ENCODE measurements at places on chromosomes 2 and 18. TPM values are rescaled to one million over a fixed set of nuclear protein-coding genes. Genes with fewer than 3 reads are reported as not detected.

DNA sequence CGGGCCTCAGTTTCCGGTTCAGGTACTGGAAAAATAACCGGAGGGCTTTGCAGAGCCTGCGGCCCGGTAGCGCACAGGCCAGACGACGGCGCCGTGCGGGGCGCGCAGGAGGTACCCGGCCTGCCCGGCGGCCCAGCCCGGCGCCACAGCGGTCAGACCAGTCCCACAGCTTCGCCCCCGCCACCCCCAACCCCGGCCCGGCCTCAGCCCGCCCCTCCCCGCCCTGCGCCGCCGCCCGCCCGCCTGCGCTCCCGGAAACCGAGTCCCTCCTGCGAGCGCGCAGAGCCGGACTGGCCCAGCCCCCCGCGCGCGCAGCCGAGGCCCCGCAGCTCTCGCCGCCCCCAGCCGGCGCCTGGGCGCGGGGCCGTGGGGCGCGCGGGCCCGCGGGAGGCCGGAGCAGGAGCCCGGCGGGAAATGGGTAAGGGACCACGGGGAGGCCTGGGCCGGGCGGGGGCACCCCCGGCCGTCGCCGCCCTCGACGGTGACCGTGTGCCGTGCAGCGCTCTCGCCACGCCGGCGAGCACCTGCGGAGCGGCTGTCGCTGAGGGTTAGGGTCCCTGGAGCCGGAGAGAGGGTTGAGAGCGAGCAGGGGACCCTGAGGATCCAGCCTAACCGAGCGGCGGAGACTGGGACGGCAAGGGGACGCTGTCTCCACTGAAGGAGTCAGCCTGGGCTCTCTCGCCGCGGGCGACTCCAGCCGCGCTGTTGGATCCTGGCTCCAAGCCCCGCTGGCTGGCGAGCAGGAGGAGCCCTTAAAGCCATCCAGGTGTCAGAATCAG lies 16.5 kb upstream of the PSD4 start:
- DNase-seq, result peak; percentile 50

- no peak for DNase-seq
Observed at GRCh38 chr2:119231975-119232665, 8.5 kb downstream of the STEAP3 start.

The SERPINB11 gene
- total RNA-seq, result not detected

The MBP gene
- 7.7 TPM for total RNA-seq

The REG1B gene
- not detected for total RNA-seq

The CD207 gene
- total RNA-seq, result not detected

DNA sequence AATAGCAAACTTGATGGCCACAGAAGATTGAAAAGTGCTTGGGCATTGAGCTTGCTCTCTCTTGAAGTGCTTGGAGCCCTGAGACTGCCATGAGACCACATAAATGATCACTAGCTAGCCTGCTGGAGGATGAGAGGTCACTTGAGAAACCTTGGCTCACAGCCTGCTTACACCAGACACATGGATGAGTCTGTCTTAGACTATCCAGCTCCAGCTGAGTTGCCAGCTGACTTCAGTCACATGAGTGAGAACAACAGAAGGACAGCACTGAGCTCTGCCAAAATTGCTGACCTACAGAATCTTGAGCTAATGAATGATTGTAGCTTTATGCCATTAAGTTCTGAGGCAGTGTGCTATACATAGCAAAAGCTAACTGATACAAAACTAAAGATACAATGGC lies 18.1 kb downstream of the NABP1 start:
- DNase-seq, result no peak

- no peak for DNase-seq
Observed at GRCh38 chr2:34365932-34366331, 766.8 kb upstream of the FAM98A start.

GRCh38 chr2:58598171-58598570 lies 357.0 kb upstream of the FANCL start:
- DNase-seq, result no peak

The REG3A gene
- total RNA-seq, result not detected

DNA sequence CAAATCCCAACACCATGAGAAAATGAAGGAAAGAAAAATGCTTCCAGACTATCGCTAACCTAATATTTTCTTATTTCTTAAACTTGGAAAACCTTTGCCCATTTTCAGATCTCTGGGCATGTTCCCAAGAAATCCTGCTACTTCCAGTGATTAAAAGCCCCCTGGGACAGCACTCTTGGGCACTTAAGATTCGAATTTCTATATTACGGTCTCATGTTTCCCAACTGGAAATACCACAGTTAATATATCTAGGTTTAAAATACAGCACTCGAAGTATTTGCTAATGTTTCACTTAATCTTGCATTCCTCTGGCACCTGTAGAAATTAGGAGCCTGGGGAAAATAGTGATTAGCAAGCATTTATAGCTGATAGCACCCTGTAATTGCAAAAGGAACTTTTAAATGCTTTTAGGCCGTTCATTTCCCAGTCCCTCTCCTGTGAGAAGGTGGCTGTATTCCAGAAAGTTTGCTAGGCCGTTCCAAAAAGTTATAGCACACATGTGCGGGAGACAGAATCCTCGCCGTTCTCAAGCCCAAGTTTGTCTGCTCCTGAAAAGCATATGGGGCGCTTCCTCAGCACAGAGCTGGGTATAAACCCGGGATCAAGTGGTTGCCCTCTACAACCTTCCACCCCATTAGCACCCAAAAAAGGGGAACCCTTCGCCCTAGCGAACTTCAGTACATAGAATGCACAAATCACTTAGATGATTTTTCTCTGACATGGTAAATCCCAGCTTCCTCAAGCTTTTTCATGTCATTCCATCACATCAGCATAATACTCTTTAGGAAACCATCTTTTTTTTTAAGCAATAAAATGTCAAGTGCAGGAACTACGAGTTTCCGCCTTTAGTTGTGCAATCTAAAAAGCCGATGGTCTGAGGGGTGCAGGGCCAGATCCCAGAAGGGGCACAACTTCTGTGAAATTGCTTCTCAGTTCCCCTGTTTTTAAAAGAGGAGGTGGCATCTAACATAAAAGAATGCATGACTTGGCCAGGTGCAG lies 60.6 kb downstream of the DIPK1C start:
- DNase-seq, result no peak

DNA sequence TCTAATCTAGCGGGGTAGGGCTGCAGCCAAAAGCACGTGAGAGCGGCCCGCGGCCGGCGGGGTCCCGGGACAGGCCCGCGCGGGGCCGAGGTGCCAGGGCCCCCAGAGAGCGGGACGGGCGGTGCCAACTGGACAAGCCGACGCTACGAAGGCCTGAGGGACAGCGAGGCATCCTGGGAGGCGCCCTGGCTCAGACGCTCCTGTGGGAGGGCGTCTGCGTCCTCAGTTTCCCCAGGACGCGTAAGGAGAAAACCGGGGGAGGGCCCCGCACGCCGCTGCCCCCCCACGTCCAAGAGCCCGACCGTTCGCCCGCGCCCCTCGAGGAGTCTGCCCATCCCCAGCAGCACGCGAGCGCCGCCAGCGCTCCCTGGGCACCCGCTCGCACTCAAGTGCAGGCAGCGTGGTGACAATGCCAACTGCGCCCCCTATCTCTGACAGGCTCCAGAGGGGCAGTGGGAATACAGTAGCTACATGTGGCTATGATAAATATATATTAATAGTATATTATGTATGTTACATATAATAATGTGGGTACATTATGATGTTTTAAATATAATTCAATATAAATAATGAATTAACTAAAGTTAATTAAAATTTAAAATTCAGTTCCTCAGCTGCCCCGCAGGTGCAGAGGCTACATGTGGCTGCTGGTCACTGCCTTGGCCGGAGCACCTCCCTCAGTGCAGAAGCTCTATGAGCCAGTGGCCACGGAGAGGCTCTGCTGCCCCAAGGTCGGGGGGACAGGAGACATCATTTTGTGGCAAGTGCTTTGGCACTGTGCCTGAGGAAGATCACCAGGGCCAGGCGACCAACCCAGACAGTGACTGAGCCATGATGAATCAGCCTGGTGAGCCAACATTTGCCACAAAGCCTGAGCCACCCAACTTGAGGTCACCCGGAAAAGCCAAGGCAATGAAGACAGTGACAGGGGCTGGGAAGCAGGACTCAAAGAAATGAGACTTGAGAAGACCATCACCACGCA lies 5.5 kb upstream of the SFT2D3 start:
- DNase-seq, result peak; percentile 66

The COL4A4 gene
- total RNA-seq, result 0.41 TPM

DNA sequence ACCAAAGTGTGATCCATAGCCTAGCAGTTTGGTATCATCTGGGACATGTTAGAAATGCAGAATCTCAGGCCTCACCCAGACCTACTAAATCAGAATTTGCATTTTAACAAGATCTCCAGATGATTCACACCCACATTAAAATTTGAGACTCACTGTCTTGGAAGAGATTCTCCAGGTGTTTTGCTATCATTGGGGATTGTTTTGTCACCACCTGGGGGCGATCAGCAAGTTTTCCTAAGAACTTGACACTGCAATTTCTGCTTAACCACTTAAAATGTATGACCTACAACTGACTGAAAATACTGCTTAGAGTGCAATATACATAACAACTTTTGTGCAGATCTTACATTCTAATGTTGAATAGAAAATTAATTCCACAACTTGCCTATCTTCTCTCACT lies 18.9 kb upstream of the ITGA4 start:
- no peak for DNase-seq

GRCh38 chr2:218658671-218659257 lies 659 bp downstream of the ZNF142 start:
- peak; percentile 34 for DNase-seq

GRCh38 chr2:241008711-241009121 lies 10.3 kb downstream of the SNED1 start:
- no peak for DNase-seq

DNA sequence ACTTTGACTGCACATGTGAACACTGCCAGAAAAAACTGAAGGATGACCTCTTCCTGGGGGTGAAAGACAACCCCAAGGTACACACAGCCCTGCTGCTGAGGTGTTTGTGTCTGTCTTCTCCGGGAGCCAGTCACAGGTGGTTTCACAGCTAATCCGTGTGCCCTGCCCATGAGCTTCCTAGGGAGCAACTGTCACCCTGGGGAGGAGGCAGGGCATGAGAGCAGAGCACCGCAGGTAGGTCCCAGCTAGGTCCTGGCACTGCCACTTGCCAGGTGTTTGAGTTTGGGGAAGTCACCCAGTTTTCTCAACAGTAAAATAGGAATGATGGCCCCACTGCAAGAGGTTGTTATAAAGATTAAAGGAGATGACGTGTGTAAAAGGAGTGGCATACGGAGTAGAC lies 29.1 kb downstream of the SMYD1 start:
- DNase-seq, result no peak

The TFPI gene
- 27.7 TPM for total RNA-seq

GRCh38 chr2:126859631-126860030 lies 39.1 kb upstream of the TEX51 start:
- no peak for DNase-seq

The PIKFYVE gene
- 46.9 TPM for total RNA-seq

DNA sequence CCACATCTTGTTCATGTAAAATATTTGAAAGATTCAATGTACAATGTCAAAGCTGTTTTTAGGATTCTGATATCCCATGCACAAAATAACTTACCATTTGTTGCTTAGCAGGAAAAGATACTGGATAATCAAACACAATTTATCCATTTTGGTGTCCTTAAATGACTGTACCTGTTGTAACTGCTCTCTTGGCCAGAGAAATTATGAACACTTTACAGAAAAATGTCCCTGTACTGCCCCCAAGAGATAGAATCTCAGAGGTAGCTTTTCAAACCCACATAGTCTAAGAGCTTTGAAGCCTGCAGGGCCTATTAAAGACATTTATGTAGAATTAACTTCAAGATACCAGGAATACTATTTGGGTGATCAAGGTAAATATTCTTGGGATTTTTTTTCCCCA lies 12.2 kb upstream of the ME2 start:
- DNase-seq, result no peak

The AMER3 gene
- 44.0 TPM for total RNA-seq

The PTPRN gene
- total RNA-seq, result 24.5 TPM

The FAM110C gene
- 8.6 TPM for total RNA-seq
